Stimulated activated CD4-positive, alpha-beta T cell treated with anti-CD3 and anti-CD28 coated beads, TNF-alpha, amount 100 ng/mL, for 24 hours (primary cell): ENCODE measurements at places on chromosomes 2 and 18.

DNA sequence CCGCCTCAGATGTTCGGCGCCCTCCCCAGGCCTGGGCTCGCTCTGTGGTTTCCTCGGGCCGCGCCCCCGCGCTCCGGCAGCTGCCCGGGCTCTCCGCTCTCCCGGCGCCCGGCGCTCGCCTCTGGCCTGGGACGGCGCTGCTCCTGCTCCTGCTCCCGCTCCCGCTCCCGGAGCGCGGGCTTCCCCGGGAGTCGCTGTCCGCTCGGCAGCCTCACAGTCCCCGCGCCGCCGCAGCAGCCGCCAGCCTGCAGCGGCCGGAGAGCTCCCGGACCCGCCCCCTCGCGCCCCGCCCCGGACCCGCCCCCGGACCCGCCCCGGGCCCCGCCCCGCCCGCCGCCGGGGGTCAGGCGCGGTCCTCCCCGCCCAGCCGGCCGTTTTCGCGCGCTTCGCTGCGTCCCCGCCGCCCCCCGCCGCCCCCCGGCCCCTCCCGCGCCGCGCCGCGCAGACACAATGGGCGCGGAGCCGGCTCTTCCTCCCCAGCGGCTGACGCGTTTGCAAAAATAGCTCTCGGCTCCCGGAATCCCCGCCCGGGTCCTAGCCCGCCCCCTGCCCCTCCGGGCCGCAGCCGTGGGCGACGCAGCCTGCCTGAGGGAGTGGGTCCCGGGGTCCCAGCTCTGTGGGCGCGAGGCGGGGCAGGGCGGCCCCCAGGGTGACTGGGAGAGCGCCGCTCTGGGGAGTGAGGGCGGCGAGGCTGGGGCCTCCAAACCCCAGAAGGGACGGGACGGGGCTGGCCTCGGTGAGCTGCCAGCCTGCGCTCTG, at the start of gene ARL4C:
Gene ARL4C, minus strand, starts transcription at position 247 of the 759 bp plus-strand sequence. CDS start 495 bp downstream, outside the sequence.
- no peak for DNase-seq

- no peak for DNase-seq
These were observed 15.3 kb downstream of the KYNU start for GRCh38 chr2:142892715-142893114.

DNA sequence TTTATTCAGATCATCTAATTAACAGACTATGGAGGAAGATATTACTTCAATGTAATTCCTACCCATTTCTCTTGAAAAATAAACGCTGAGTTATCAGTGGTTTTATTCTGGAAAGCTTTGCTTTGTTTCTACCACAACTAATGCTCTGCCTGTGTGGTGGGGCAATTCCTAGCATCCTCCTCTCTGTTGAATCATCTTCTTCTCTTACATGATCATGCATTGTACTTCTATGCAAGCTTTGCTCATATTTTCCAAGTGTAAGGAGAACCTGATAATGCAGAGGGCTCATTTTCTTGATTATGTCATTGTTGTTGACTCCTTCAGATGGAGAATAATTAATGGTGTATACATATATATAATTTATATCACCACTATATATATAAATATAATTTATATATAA, 46.7 kb downstream of the CCDC195 start:
- no peak for DNase-seq

- no peak for DNase-seq
These were observed 76.2 kb upstream of the MYO3B start for GRCh38 chr2:170101789-170102188.

GRCh38 chr2:184556639-184557038, 41.7 kb upstream of the ZNF804A start:
- no peak for DNase-seq

- DNase-seq: no peak
These were observed 86.0 kb downstream of the MAPRE2 start for GRCh38 chr18:35127201-35127600.

DNA sequence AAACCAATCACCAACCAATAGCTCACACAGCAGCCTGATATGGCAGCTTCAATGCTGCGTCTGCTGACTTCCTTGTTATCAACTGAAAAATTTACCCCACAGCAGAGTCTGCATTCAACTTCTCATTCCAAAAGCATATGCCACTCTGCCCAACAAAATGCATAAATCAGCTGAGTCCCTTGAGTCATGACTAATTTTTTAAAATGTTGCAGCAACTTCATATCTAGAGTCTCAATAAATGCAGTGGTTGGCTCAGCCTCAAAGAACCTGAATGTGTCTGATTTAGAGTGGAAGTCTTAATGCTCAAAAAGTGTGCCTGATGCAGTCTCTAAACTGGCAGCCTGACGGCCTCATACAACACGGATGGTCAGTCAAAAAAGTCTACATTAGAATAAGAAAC, 46.5 kb downstream of the FARSB start:
- no peak for DNase-seq

- no peak for DNase-seq
These were observed 292.9 kb upstream of the MEX3C start for GRCh38 chr18:51490417-51490816.

GRCh38 chr2:216666461-216667233, 28.7 kb downstream of the IGFBP5 start:
- DNase-seq: peak; percentile 66

DNA sequence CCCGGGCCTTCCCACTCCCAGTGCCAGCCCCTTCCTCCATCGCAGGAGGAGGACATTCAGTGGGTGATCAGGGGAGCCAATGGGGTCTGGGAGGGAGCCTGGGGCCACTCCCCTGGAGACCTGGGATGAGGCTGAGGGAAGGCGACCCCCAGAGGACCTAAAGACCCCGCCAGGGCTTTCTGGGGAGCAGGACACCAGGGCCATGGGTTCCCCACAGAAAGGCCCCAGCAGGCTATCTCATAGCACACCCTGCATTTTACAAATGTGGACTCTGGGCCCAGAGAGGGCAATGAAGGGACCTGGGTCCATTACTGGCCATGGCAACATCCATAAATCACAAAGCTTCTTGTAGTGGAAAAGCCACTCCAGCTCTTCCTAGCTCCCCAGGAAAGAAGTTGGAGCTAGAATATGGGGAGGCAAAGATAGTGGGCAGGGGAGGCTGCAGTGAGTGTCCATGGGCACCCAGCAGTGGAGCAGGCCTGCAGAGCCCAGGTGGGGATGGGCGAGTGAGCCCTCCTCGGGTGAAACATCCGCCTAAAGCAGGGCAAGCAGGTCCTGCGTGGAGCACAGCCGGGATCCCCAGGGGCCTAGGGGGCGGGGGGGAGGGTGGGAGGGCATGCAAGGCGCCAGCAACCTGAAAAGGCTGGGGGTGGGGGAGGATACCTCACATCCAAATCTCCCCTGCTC, 13.8 kb downstream of the CYP26B1 start:
- DNase-seq: no peak

DNA sequence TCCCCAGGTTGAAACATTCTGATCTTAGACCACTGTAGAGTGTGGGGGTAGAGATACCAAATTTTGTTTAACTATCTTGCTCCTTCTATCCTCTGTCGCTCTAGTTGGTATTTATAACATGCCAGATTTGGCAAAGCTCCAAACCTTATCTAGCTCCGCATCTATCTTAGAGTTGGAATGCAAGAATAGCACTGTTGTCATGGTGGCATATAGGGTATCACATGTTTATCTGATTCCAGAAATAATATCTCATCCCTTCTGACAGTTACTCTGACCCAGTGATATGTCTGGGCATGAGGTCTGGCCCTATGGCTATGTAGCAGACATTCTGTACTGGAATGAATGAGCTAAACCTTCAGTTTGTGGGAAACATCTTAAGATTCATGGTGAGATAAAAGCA, 51.7 kb downstream of the CABYR start:
- no peak for DNase-seq

DNA sequence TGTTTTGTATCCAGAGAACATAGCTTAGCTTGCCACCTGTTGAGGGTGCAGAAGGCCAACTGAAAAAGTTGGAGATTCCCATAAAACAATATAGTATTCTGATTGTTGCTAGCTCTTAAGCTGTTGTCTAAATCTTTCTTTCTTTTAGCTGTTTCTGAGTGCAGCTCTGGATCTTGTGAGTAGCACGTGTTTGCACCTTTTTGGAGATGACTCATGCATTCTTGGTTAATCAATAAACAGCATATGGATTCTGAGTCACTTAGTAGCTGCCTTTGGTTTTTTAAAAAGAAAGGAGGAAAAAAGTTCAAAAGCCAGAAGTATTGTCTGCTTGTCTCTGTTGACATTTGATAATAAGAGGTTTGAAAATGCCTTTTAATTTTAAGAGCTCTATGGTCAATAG, 483.0 kb upstream of the FSIP2 start:
- DNase-seq: no peak

DNA sequence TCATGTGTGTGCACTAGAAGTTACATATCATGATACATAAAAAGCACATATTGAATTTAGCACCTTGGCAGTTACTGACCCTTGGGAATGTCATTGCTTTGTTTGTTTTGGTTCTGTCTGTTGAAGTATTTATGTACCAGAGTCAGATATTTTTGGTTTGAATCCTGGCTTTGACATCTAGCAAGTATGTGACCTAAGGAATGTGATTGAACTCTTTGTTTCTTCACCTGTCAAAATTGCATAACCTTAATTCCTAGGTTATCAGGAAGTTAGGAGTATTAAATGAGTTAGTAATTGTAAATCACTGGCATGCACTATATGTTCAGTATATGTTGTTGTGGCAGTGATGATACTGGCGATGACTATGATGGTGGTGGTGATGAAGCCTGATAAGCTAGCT, 1003.5 kb upstream of the NRXN1 start:
- DNase-seq: no peak

GRCh38 chr2:18049325-18049724, 170.9 kb downstream of the KCNS3 start:
- no peak for DNase-seq

- no peak for DNase-seq
These were observed 84.5 kb downstream of the AOX1 start for GRCh38 chr2:200670313-200670712.

DNA sequence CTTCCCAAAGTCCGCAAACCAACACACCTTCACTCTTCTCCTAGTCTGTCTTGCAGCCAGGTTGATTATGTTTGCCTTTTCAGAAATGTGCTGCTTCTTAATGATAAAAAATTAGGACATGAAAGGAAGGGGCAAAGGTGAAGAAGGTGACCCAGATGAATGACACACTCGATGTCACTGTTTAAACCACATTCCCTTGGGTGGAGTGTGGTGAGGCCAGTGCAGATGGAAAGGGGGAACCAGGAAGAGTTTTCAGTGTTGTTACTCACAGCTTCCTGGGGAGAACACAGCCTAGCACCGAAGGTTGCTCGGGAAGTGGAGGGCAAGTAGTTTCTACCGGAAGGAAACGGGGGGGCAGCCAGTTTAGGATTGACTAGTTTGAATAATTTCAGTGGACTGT, 57.2 kb upstream of the BOD1L2 start:
- DNase-seq: no peak

- no peak for DNase-seq
These were observed 40.4 kb upstream of the SELENOI start for GRCh38 chr2:26305540-26305939.

- DNase-seq: no peak
These were observed 3.7 kb downstream of the MEX3C start for GRCh38 chr18:51193621-51194287.

DNA sequence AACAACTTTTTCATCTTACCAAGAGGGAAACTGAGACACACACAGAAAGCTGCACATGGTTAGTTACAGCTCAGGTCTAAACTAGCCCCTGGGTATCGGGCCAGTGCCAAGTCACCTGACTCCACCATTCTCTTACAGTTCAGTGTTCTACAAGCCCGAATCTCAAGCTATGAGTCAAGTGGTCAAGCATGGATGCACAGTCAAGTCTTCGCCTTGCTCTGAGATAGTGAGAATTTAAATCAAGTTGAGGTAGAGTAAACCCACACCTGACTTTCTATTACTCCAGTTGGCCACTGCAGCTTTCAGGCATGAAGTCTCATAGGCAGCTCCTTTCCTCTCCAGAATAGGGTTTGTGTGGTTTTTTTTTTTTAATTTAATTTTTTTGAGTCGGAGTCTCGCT, 34.5 kb upstream of the ARL5A start:
- no peak for DNase-seq

DNA sequence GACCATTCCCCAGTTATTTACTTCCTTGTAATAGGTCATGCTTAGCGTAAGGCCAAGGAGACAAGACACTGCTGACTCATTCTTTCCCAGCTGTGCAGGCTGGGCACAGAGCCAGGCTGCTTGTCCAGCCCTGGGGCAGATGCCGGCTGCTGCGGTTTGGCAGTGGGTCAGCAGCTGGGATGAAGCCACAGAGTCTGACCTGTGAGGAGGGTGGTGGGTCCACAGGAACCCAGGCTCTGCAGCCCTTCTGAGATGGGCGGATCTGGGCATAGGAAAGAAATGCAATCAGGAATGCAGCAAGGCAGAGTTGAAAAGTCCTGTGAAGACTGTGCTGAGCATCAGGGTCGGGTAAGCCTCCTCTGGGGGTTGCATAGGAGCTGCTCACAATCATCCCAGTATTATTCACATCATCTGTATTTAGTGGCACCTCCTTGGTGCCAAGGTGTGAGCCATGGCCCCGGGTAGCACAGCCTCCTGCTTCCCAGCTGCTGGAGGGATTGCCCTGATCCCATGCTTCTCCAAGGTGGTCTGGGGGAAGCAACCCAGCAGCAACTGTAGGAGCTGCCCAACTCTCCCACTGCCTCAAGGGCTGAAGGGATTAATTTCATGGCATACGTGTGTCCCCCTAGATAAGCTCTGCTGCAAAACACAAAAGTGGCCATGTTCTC, 139.0 kb downstream of the DDX1 start:
- no peak for DNase-seq

GRCh38 chr2:43168016-43168369, 58.4 kb downstream of the ZFP36L2 start:
- no peak for DNase-seq

DNA sequence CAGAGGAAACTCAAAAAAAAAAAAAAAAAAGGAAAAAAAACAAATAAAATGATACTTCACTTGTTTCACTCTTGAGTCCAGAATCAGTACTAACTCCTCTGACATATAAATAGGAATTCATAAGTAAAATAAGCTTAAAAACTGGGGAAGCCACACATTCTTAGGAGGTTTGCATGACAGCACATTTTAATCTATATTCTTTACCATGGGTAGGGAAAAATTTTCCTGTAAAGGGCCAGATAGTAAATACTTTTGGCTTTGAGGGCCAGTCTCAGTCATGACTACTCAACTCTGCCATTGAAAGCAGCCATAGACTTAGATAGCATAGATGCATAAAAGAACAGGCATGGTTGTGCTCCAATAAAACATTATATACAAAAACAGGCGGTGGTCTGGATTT, 145.2 kb downstream of the BCL11A start:
- no peak for DNase-seq

DNA sequence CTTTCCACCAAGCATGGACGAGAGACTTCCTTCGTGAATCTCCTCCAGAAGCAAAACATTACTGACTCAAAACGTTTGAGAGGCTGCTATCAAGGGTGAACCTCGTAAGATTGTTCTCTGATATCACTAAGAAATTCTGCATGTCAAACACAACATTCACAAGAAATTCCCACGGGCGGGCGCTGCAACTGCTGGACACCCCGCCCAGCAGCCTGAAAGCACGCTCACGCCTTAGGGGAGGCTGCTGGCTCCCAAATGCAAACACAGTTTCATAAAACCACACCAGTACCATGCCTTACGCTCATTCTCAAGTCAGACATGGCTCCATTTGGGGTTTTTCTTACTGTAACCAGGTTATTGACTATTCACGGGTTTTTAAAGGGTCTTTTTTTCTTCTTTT, 39.0 kb downstream of the MBP start:
- DNase-seq: no peak

- no peak for DNase-seq
These were observed 99.6 kb downstream of the KLF7 start for GRCh38 chr2:207066166-207066565.

- no peak for DNase-seq
These were observed 224.2 kb upstream of the CXCR4 start for GRCh38 chr2:136342138-136342537.

- no peak for DNase-seq
These were observed 291.0 kb downstream of the CNTNAP5 start for GRCh38 chr2:124316133-124316532.
